ENCODE measurements at places on chromosomes 6 and 20.

DNA sequence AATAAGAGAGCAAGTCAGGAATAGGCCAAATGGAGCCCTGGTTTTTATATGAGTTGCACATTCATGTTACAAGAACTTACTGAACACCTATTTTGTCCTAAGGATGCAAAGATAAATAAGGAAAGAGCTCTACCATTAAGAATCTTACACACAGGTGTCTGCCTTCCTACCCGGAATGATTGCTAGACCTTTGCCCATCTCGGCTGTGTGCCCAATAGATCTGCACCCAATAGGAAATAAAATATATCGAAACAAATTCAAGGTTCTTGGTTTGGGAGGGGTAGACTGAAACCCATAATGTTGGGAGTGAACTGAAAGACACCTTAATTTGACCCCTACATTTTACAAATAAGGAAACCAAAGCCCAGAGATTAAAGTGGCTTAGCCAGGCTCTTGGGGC lies 48.9 kb downstream of the EDN1 start:
- DNase-seq = no peak

DNA sequence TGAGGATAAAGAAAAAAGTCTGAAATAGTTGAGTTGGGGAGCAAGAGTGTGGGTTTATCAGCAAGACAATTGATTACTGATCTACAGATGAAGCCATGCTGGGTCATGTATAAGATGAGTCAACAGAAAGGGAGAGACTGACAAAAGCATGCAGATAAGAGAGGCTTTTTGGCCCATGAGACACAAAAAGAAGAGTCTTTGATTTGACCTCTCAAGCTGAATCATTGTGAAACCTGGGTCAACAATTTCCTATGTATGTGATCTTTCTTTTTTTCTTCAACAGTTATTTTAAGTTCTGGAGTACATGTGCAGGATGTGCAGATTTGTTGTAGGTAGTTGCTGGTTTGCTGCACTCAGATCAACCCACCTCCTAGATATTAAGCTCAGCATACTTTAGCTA lies 15.9 kb downstream of the RIMS1 start:
- no peak for DNase-seq

- no peak for DNase-seq
Measured at GRCh38 chr20:5766085-5766764, 16.0 kb downstream of the SHLD1 start.

GRCh38 chr6:106318061-106318460 lies 7.5 kb downstream of the ATG5 start:
- no peak for DNase-seq

- no peak for DNase-seq
Measured at GRCh38 chr6:55239099-55239498, 64.8 kb downstream of the HCRTR2 start.

DNA sequence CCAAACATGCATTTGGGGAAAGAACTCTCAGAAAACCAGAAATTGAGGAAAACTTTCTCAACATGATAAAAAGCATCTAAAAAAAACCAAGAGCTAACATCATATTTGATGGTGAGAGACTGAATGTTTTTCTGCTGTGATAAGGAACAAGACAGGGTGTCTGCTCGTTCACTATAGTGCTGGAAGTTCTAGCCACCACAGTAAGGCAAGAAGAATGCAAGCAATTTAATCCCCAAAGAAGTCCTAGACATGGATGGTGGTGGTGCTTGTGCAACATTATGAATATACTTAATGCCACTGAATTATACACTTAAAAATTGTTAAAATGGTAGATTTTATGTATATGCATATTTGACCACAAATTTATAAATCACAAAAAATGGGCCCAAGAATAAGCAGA lies 53.4 kb downstream of the LYRM2 start:
- no peak for DNase-seq

- no peak for DNase-seq
Measured at GRCh38 chr6:135314543-135314942, 133.4 kb downstream of the MYB start.

DNA sequence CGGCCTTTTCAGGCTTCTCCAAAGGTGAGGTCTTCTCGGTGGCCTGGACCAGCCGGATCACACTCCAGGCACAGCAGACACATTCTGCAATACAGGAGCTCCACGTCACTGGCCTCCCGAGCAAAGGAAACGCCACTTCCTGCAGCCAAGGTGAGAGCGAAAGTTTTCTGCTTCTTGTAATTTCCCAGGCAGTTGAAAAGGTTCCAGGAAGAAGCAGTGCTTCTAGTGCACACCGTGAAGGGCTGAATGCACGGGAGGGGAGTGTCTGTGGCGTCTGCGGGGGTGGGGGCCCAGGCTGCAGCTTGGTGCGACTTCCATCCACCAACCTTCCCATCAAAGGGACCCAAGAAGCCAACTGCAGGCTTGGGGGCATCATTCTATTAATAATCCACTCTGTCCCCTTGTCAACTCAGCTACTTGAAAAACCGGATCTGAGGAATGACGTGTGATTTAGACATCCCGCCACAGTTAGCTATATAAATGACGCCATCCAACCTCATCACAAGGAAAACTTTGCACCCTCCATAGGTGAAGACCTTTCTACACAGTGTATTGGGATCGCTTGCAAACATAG lies 61.1 kb downstream of the NFATC2 start:
- no peak for DNase-seq

DNA sequence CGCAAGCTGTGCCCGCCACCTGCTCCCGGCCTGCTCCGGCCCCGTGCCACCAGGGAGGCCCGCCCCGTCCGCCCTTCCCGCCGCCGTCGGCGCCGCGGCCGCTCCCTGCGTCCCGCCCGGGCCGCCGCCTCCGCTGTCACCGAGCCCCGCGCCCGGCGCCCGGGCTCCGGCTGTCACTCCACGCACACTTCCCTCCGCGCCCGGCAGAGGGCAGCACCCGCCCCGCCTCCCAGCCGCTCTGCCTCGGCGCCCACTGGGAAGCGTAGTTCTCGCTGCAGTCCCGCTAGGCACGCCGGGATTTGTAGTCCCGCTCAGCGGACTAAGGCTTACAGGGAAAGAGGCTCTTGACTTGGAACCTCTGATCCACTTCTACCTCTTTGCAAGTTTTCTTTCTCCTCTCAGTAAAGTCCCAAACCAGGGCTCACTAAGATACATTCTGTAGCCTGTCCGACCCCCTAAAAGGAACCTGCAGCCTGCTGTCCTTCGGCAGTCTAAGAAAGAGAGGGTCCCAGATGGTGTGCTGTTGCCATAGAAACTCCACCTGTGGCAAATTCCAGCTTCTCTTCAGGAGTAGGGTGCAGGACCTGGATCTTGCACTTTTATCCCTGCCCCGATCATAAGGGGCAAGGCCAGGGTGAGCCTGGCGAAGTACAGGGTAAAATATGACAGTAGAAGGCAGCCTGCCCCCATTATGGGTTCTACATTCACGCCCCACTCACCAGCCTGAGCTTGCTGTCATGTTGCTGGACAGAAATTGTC lies at the start of gene TFEB:
Gene TFEB, minus strand, starts transcription at position 182 of the 759 bp plus-strand sequence. CDS start 44,395 bp downstream, outside the sequence.
- DNase-seq = peak; percentile 95

DNA sequence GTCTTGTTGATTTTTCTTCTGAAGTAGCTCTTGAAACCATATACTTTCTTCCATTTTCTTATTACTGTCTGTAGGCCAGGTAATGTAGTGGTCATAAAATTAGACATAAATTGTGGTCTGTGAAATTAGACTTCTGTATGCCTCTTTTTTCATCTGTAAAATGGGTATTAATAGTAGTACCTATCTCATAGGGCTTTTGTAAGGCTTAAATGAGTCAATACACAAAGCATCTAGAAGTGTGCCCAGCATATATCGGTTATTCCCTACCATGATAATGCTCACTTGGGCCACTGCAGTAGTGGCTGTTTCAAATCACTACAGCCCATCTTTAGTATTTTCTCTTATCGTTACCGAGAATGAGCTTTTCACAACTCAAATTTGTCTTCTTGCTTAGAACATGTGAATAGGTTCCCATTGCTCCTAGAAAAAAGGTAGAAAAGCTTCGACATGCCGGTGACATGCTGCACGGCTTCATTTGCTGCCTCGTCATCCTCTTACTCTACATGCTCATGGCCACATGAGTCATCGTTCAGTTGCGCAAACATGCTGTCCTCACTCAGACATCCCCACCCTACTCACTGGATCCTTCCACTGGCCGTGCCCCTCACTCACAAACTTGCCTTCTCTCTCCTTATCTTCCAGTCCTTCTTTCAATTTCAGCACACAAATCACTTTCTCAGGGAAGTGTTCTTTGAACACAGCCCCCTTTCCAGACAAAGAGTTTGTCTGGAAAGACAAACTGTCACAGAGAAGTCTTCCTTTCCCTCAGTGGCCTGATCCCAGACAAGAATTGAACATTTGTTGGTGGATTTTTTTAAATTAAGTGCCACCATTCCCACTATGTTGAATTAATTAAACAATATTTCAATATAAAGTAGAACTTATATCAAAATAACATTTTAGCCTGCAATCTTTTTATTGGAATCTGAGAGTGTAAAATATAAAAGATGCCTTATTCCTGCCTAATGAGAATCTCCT lies 32.2 kb upstream of the ERVFRD-1 start:
- DNase-seq = no peak

GRCh38 chr6:35161266-35161665 lies 20.1 kb upstream of the TCP11 start:
- DNase-seq = no peak

DNA sequence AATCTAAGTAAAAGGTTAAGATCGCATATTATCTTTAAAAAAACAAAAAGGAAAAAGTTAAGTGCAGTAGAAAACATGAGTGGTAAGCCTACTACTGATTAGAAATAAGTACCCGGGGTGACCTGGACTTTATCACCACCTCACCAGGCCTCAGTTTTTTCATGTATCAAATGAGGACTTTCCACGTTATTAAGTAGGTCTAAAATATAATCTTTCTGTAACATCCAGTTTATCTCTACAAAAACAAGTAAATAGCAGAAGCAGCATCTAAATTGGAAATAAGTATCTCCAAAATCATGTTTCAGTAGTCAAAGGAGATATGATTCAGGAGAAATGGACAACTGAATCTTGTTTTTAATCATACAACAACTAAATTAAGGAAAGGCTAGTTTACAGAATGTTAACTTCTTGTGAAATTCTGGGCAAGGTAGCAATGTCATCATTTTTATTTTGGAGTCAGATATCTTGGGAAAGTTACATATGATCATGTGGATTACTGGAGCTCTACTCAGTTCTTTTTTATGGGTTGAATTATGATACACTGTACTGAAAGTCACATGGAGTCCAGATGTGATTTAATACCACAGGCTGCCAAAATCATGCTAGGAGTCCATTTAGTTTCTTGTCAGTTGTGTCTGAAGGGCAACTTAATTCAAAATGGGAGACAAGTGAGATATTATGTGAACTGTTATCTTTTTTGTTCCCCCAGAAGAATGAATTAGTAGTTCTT lies 114.7 kb upstream of the PRL start:
- no peak for DNase-seq

GRCh38 chr6:79687759-79688158 lies 56.6 kb downstream of the SH3BGRL2 start:
- DNase-seq = no peak

DNA sequence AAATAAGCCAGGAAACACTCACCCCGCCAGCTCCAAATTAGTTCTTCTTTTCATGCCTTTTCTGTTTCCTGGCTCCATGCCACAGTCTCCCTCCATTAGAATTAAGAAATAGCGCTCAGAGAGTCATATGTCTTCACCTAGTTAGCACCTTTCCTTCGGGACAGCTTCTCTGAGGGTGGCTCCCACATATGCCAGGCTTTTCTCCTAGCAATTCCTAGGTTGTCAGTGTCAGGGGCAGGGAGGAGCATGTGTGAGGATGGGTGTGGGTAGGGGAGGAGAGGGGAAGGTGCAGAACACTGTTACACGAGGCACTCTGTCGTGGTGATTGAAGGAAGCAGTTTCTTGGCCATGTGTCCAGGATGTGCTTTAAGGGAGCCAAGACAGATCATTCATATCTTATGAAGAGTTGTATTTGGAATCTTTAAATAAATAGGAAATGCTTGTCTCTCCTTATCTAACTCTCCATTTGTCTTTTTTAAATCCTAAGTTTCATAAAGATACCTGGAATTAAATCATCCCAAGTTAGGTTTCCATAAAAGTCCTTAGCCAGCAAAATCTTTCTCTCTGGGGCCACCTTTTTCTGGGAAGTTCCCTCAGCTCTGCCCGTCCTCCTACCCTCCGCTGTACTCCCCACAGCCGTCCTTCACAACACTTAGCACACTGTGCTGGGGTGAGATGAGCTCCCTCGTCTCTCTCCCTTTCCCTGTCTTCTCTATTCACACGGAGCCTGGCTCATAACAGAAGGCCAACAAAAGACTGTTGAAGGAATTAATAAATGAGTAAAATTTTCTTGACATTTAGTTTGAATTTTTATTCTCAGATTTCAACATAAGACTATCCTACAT lies 361.0 kb downstream of the CD83 start:
- no peak for DNase-seq

DNA sequence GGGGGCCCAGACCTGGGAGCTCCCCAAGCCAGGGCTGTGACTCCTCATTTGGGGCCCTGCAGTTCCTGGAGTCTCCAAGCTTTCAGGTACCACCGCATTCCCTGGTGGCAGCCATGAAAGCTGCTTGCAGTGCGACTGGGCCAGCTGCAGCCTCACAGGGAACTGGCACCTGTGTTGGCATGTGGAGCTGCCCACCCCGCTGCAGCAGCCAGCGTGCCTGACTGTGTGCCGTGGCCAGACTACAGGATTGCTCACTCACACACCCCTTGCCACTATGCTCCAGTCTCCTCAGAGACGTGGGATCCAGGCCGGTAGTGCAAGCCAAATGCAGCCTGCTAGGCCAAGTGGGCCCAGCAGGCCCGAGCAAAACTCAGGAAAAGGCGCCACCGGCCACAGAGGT lies 450.7 kb downstream of the COL12A1 start:
- no peak for DNase-seq

DNA sequence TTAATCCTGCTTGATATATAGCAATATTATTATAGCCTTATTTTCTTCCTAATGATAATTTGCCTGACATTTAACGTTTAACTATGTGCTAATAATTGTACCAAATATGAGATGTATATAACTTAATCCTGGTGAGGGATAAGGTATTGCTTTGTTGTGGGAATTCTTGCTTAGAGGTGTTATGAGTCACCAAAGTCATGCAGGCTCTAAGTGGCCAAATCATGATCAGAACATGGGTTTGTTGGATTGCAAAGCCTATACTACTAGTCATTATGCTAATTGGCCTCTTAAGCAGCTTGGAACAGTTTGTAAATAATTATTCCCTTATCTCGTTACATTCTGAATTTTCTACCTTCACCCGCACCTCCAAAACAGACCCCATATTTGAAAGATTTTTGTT lies 21.9 kb upstream of the C6orf141 start:
- no peak for DNase-seq

GRCh38 chr6:162058281-162058875 lies 669.2 kb downstream of the PRKN start:
- no peak for DNase-seq

DNA sequence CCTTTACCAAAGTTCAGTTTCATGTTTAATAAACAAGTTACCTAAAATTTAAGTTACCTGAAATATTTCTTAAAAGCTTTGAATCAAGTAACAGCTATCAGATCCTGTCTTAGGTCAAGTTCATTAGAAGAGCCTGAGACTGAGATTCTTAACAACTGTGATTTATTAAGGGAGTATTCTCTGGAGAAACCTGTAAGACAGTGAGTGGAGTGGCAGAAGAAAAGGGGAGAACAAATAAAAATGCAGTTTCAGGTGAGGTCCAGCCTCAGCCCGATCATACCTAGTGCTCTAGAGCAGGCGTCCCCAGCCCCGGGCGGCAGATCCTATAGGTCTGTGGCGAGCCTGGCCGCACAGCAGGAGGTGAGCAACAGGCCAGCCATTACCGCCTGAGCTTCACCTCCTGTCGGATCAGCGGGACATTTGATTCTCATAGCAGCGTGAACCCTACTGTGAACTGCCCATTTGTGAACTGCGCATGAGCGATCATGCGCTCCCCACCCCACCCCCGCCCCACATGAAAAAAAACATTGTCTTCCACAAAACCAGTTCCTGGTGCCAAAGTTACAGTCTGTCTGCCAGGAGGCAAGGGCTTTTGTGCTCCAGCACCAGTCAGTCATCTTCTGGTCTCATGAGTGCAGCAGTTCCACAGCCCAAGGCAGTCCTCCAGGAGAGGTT lies 59.2 kb upstream of the ADGRB3 start:
- DNase-seq = peak; percentile 12

All from posterior cingulate gyrus (tissue), 11 donors.